H1 (cell line): ENCODE measurements at places on chromosomes 2 and 18.

DNA sequence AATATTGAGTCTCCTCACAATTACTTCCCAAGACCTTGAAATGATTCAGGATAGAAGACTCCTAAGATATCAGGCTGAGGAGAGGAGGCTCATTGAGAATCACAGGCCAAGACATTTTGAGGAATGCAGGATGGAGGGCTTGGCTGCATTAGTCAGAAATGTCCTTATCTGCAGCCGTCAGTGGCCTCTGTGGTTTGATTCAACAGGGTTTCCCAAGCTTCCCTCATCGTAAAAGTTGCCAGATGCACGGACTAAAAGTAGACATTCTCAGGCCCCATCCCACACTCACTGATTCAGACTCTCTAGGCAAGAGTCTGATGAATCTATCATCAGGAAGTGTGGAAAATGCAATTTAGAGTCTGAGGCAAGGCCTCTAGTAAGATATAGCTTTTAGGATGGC lies 34.0 kb upstream of the TMEM178A start:
- no peak for DNase-seq

- peak; percentile 82 for DNase-seq
These were observed 1.6 kb downstream of the CD8A start for GRCh38 chr2:86788881-86789686.

- DNase-seq: no peak
These were observed 71.9 kb upstream of the LYPD6 start for GRCh38 chr2:149258531-149258930.

DNA sequence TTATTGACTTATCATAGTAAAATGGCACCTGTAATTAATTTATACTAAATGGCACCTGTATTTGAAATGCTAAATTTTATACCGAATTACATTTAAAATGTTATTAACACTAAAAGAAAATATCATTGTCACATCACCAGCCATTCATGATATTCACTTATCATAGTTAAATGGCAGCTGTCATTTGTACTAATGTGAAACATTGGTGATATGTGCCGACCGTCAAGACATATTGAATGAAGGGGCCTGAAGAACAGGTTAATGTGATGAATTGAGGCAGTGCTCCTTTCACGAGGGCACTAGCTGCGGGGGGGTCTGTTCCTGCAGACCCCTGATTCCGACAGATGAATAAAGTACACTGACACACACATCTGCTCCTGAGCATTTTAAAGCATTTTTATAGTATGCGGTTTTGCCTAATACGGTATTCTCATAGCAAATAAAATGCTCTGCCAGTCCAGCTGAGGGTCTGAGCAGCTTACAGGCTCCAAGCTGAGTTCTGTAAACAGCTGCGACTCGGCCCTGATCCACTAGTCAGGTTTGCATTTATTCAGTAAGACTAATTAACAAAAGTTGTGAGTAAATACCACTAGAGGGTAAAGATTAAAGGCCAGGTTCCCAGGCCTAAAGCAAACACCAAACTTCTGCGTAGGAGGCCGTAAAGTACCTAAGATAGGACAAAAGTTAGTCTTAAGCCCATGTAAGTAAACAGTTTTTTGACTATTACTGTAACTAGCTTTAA lies 593.4 kb upstream of the NETO1 start:
- no peak for DNase-seq

DNA sequence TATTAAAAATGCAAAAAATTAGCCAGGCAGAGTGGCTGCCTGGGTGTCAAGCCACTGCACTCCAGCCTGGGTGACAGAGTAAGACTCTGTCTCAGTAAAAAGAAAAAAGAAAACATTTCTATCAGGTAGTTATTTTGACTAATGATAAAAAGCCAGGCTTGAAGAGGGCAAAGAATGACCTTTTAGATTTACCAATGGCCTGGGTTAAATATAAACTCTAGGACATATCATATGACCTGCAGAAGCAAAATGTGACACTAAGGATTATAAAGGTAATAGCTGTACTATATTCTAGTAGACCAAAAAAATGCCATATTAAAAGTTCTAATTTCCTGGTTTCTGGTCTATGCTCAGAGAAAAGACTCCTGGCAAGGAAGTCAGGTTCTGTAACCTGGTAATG lies 16.1 kb upstream of the STAMBP start:
- DNase-seq: no peak

GRCh38 chr2:206225435-206226232 lies 48.8 kb upstream of the ZDBF2 start:
- DNase-seq: no peak

DNA sequence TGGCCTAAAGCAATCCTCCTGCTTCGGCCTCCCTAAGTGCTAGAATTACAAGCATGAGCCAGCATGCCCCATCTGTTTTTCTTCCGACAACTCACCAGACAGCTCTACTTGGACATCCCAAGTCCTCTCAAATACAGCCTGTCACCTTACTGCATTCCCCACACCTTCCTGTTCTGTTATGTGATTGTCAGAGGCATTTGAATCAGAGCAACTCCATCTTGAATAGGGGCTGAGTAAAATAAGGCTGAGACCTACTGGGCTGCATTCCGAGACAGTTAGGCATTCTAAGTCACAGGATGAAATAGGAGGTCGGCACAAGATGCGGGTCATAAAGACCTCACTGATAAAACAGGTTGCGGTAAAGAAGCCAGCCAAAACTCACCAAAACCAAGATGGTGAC lies 17.3 kb downstream of the ACVR1 start:
- DNase-seq: no peak

- no peak for DNase-seq
These were observed 766 bp downstream of the TMEM17 start for GRCh38 chr2:62505109-62505749.

GRCh38 chr2:208083807-208084206 lies 40.5 kb downstream of the CRYGD start:
- DNase-seq: no peak

DNA sequence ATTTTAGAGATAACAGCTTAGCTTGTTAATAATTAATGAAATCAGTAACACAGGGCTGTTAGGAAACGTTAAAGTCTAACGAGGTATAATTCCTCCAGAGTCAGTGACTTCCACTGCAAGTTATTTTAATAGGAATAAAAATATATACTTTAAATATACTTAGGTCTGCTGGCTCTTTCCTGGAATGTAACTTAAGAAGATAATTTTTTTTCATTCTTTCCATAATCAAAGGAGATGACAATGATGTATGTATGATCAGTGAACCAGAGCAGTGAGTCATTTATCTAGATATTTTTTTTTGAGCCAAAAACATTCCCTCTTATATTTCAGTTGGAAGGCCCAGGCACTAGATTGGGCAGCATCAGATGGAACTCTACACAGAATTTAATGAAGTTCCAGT lies 104.2 kb upstream of the LYPD1 start:
- no peak for DNase-seq

DNA sequence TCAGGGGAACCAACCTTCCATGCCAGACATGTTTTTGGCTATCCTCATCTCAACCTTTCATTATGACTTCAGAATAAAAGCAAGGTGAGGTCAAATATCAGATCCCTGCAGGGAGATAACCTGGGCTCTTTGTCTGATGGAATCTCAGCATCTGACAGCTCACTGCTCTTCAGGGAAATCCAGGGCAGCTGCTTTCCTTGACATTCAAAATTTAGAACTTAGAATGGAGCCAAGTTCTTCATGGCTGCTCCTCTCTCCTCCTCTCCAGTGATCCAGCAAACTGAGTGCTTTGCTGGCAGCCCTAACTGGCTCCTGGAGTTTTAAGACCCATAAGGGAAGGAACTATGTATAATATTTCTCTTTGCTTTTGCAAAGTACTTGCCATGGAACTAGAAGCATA lies 716.3 kb downstream of the TSN start:
- DNase-seq: no peak

- no peak for DNase-seq
These were observed 147.9 kb downstream of the MCFD2 start for GRCh38 chr2:46767706-46768105.

DNA sequence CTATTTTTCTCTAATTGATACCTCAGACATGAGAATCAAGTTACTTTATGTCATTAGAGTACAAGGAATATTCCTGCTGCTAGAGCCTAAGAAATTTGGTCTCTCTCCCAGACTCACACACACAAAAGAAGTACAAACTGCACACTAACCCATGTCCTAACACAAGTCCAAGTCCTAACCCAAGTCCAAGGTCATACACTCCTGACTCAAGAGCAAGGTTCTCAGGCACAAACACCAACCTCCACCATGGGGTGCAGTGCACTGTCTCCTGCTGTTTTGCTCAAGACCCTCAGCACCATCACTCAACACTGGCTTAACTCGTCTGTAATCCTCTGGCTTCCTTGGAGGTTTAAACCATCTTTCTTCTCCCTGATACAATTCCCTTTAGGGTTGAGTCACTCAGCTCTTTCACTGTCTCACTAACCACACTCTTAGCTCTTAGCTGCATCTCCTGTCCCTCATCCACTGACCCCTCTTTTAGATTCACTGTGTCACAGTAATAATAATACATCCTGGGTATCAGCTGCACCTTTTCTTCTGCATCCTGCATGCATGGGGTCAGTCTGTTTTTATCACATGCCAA lies 129.8 kb downstream of the BCL2L11 start:
- DNase-seq: no peak

GRCh38 chr2:102107741-102108070 lies 34.8 kb upstream of the IL1R1 start:
- DNase-seq: no peak

DNA sequence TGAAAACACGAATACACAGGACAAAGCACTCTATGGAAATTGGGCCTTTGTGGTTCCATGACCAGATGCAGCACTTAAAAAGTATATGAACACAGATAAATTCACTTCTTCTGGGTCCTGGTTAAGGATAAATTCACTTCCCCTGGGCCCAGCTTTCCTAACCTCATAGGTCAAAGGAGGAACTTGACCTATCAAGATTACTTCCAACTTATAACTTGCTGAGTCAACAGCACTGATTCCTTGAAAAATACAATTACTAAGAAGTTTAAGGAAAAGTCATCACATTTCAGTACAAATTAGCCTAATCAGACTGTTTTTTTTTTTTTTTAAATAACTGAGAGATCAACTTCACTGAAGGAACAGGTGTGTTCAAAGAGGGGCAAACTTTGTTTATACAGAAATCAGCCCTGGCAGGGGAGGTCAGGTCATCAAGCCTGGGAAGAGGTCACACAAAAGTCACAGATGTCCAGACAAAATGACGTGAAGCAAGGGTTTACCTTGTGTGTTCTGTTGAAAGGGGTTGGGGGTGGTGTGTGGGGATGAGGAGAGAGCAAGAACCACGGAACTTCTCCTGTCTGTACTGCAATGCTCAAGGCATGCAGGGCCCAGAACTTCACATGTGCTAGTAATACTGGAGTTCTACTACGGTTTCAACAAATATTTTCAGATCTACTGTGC lies 55.8 kb downstream of the PPP4R1 start:
- no peak for DNase-seq

- peak; percentile 91 for DNase-seq
These were observed 15.8 kb upstream of the SELENOI start for GRCh38 chr2:26330114-26330549.

GRCh38 chr2:101040072-101040471 lies 38.0 kb downstream of the RPL31 start:
- DNase-seq: no peak

- no peak for DNase-seq
These were observed 134.1 kb upstream of the EPAS1 start for GRCh38 chr2:46163098-46163430.

DNA sequence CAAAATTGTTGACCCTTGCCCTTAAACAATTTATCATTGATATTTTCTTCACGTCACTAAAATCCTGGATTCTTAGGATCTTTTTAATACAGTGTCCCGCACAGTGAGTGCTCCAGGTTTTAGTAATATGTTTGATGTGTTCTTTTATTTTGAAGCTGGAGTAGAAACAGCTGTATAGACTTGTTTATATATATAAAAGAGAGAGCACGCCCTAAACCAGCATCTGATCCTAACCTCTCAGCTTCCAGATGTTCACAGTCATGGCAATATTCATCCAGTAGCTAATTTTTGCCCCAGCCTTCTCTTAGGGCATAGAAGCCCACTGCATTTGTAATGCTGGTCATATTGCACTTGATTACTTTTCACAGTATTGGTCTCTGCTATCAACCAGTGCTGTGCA lies 170.0 kb upstream of the EPAS1 start:
- no peak for DNase-seq

- no peak for DNase-seq
These were observed 76.1 kb upstream of the TXNDC2 start for GRCh38 chr18:9809697-9810096.

DNA sequence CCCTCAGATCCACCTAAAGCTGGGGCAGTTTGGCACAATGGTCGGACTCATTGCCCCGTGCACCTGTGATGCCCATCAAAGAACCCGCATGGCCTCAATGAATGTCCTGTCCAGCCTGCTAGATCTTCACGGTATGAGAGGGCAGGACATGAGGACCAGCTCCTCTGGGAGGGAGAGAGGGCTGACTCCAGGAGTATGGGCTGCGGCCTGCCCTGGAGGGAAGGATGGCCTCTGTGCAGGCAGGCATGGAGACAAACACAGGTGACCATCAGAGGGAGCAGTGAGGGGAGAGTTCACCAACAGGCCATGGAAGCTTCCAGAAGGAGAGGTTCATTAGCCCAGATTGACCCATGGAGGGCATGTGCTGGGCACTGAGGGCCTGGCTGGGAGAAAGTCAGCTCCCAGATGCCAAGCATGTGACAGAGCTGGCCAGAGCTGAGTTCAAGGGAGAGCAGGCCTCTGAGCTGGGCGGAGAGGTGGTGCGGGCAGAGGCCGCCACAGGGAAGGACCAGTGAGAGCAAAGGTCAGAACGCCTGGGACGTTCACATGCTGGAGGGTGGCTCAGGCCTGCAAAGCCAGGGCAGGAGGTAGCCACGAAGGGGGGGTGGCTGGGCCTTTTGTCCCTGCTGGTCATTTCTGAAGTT lies 36.2 kb downstream of the HJURP start:
- DNase-seq: no peak

GRCh38 chr18:36467614-36468013 lies 170.1 kb downstream of the FHOD3 start:
- DNase-seq: no peak

DNA sequence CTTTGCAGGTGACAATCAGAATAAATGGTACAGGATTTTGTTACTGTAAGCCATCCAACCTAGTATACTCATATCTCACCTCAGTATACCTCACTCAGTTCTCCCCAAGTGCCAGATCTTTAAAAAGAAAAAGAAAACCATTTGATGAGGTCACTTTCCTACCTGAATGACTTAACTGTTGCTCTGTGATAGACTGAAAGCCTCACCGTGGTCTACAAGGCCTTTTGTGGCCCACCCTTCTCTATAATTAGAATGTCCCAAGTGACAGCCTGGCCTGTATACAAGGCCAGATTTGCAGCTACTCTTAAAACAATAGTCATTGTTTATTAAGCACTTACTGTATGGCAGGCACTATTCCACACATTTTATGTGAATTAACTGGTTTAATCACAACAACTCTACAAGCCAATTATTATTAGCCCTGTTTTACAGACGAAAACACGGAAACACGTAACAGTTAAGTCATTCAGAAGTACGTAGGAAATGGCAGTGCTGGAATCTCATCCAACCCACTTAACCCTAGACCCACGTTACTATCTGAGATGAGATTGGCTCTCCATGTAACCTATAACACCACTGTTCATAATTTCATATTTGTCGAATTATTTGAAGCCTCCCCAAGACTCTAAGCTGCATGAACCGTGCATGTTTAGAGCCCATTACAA lies 28.3 kb downstream of the PKP4 start:
- no peak for DNase-seq
